ENCODE measurements at places on chromosomes 2 and 18.

DNA sequence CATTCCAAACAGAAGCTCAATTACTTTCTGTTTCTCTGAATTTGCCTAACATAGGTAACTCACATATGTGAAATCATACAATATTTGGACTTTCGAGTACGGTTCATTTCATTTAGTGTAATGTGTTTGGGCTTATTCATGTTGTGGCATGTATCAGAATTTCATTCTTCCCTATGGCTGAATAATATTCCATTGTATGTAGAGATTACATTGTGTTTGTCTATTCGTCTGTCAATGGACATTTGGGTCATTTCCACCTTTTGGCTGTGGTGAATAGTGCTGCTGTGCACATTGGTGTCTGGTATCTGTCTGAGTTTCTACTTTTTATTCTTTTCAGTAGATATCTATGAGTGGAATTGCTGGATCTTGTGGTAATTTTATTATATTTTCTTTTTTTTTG is 43.9 kb downstream of the LBH start:
- H3K4me1 ChIP-seq, result peaks cover 38% of the 10 kb centered on the region
- H3K27ac ChIP-seq, result no peak overlapping the region
- DNase-seq, result no peak
- H3K27me3 ChIP-seq, result no peaks in the 10 kb centered on the region
- no peak overlapping the region for H3K4me3 ChIP-seq

DNA sequence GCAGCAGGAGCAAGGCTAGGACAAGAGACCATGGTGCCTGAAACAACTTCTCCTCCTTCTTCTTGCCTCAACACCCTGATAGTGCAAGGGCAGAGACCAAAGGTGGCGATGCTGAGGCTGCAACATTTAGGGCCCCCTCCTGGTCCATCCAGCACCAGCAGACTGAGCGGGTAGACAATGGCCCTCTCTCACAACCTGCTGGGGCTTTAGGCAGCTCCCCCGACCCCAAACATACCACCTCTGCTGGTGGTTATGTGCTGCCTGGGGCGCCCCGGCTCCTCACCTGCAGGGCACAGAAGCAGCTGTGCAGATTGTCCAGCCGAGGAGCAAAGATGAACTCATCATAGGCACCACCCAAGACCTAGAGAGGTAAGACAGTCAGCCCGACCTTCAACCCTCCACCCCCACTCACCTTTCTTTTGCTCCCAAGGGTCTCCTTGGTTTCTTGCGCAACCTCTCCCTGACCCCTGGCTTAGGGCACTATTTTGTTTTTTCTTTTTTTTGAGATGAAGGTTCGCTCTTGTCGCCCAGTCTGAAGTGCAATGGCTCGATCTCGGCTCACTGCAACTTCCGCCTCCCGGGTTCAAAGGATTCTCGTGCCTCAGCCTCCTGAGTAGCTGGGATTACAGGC is 3.5 kb downstream of the DNPEP start:
- no peak for DNase-seq
- peaks cover 38% of the 10 kb centered on the region for H3K4me1 ChIP-seq
- peaks cover 10% of the 10 kb centered on the region for H3K36me3 ChIP-seq
- H3K27me3 ChIP-seq, result no peaks in the 10 kb centered on the region
- no peak overlapping the region for H3K4me3 ChIP-seq
- H3K27ac ChIP-seq, result no peak overlapping the region

GRCh38 chr2:145064511-145064910 is 544.6 kb upstream of the ZEB2 start:
- DNase-seq, result no peak
- H3K27ac ChIP-seq, result no peak overlapping the region
- H3K27me3 ChIP-seq, result no peaks in the 10 kb centered on the region
- no peaks in the 10 kb centered on the region for H3K36me3 ChIP-seq
- H3K4me1 ChIP-seq, result no peaks in the 10 kb centered on the region

GRCh38 chr18:54382076-54382475 is 24.4 kb downstream of the C18orf54 start:
- DNase-seq, result no peak
- H3K4me1 ChIP-seq, result no peaks in the 10 kb centered on the region
- no peak overlapping the region for H3K4me3 ChIP-seq
- no peak overlapping the region for H3K27ac ChIP-seq

DNA sequence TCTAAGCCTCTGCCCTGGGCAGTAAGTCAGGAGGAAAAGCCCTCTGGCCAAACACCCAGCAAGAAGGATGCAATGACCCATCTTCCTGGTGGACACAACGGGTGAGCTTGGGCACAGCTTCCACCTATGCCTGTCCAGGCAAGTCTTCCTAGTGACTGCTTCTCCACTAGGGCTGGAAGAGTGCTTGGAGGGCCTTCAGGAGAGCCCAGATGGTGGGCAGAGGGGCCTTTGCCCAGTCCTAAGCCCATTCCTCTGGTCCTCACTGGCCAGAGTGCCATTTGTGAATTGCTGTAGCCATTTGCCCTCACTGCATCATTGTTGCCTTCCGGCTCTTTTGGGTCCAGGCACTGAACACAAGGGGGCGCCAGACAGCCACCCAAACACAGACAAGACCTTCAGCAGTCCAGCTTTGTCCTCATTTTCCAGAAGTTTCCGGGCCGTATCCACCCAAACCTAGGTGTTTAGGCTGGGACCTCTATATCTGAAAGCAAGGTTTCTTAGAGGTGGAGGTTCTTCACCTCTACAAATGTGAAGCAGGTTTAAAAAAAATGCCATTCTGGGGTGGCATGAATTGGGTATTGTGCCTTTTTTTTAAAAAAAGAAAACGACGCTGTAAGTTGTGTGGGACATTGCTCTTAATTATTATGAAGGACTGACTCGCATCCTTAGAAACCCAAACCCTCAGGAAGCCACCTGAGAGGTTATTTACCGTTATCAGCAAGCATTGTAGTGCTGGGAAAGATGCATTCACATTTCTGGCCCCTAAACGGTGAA is 29.5 kb downstream of the PAX8 start:
- H3K36me3 ChIP-seq, result no peaks in the 10 kb centered on the region
- DNase-seq, result peak; percentile 74
- H3K27ac ChIP-seq, result peak overlapping the region; percentile 89
- H3K4me1 ChIP-seq, result peaks cover 50% of the 10 kb centered on the region
- no peak overlapping the region for H3K4me3 ChIP-seq
- H3K27me3 ChIP-seq, result no peaks in the 10 kb centered on the region

- H3K27me3 ChIP-seq, result peaks cover 19% of the 10 kb centered on the region
- no peak for DNase-seq
- H3K4me3 ChIP-seq, result no peak overlapping the region
Measured at GRCh38 chr18:48197819-48198218, 211.4 kb downstream of the ZBTB7C start.

DNA sequence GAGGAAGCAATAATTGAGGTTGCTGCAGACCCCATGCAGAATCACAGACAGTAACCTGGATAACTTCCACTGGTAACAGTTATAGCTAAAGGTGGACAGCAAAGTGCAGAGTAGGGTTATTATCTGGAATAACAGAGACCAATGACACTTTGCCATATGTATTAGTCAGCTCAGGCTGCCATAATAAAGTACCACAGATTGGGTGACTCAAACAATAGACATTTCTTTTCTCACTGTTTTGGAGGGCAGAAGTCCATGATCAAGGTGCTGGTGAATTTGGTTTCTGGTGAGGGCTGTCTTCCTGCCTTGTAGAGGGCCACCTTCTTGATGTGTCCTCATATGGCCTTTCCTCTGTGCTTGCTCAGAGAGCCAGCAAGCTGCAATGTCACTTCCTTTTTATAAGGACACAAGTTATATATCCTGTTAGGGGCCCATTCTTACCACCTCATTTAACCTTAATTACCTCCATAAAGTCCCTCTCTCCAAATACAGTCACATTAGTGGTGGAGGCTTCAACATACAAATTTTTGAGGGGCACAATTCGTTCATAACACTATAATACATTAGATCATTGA is 191.0 kb upstream of the LRP1B start:
- no peaks in the 10 kb centered on the region for H3K4me1 ChIP-seq
- no peak for DNase-seq
- H3K27ac ChIP-seq, result no peak overlapping the region
- no peaks in the 10 kb centered on the region for H3K36me3 ChIP-seq

GRCh38 chr2:103364177-103364576 is 602.3 kb downstream of the TMEM182 start:
- H3K4me1 ChIP-seq, result no peaks in the 10 kb centered on the region
- no peak for DNase-seq
- no peak overlapping the region for H3K27ac ChIP-seq

GRCh38 chr18:21040466-21040865 is 71.1 kb downstream of the ROCK1 start:
- H3K27ac ChIP-seq, result no peak overlapping the region
- peaks cover 6% of the 10 kb centered on the region for H3K4me1 ChIP-seq
- no peak for DNase-seq
- H3K27me3 ChIP-seq, result no peaks in the 10 kb centered on the region
- H3K4me3 ChIP-seq, result no peak overlapping the region
- peaks cover 9% of the 10 kb centered on the region for H3K36me3 ChIP-seq

DNA sequence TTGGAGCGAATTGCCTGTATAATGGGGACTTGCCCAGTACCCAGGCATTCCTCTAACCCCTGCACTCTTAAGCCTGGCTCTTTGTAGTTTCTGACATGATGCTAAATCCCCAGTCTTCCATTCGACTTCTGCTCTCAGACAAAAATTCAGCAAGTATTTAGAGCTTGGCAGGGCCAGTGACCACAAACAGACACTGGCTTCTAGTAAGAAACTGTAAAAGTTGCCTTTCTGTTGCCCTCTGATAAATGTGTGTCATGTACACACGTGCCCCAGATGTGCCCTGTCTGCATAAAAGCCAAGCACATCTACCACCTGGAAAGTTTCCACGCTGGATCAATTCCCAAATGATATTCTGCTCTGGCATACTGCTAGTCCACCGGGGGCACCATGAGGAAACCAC is 18.0 kb downstream of the PAX3 start:
- H3K4me3 ChIP-seq, result no peak overlapping the region
- H3K4me1 ChIP-seq, result no peaks in the 10 kb centered on the region
- H3K36me3 ChIP-seq, result no peaks in the 10 kb centered on the region

GRCh38 chr2:240662681-240663080 is 20.0 kb downstream of the AQP12B start:
- no peak overlapping the region for H3K4me3 ChIP-seq
- peaks cover 22% of the 10 kb centered on the region for H3K36me3 ChIP-seq
- H3K27me3 ChIP-seq, result no peaks in the 10 kb centered on the region
- no peaks in the 10 kb centered on the region for H3K4me1 ChIP-seq

- no peak overlapping the region for H3K27ac ChIP-seq
- no peak overlapping the region for H3K4me3 ChIP-seq
- H3K4me1 ChIP-seq, result peaks cover 4% of the 10 kb centered on the region
- DNase-seq, result no peak
Measured at GRCh38 chr2:216701544-216701943, 6.2 kb upstream of the IGFBP5 start.

- H3K27ac ChIP-seq, result no peak overlapping the region
- H3K27me3 ChIP-seq, result no peaks in the 10 kb centered on the region
- no peak for DNase-seq
- H3K4me1 ChIP-seq, result no peaks in the 10 kb centered on the region
- H3K4me3 ChIP-seq, result no peak overlapping the region
Measured at GRCh38 chr2:78260861-78261260, 738.7 kb upstream of the LRRTM4 start.

- H3K27ac ChIP-seq, result no peak overlapping the region
- no peaks in the 10 kb centered on the region for H3K36me3 ChIP-seq
- no peak for DNase-seq
- H3K4me3 ChIP-seq, result no peak overlapping the region
- H3K27me3 ChIP-seq, result no peaks in the 10 kb centered on the region
Measured at GRCh38 chr2:16958266-16958665, 292.6 kb upstream of the CYRIA start.

GRCh38 chr2:118061135-118061955 is 26.9 kb upstream of the INSIG2 start:
- H3K4me1 ChIP-seq, result peaks cover 2% of the 10 kb centered on the region
- H3K36me3 ChIP-seq, result no peaks in the 10 kb centered on the region
- DNase-seq, result no peak
- peaks cover 16% of the 10 kb centered on the region for H3K27me3 ChIP-seq
- H3K27ac ChIP-seq, result no peak overlapping the region
- H3K4me3 ChIP-seq, result no peak overlapping the region

DNA sequence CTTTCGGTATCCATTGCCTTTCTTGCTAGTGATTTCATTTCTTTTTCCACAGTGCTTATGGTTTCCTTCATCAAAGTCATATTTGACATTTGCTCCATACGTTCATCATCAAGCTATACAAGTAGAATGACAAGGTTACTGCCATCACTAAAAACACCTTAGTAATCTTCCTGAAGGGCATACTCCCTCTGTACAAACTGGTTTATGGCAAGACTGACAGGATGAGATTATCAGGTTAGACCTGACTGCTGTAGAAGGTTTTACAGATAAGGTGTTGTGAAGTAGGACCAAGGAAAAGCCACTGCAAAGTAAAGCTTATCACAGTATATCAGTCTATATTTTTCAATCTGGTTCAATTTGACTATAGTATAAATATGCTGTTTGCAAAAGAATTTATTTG is 37.5 kb upstream of the C2orf15 start:
- no peak overlapping the region for H3K4me3 ChIP-seq
- peaks cover 4% of the 10 kb centered on the region for H3K36me3 ChIP-seq
- DNase-seq, result no peak

GRCh38 chr2:140718999-140719398 is 1411.8 kb downstream of the LRP1B start:
- no peaks in the 10 kb centered on the region for H3K4me1 ChIP-seq
- H3K27me3 ChIP-seq, result no peaks in the 10 kb centered on the region
- no peak overlapping the region for H3K4me3 ChIP-seq
- peaks cover 6% of the 10 kb centered on the region for H3K36me3 ChIP-seq
- no peak for DNase-seq

DNA sequence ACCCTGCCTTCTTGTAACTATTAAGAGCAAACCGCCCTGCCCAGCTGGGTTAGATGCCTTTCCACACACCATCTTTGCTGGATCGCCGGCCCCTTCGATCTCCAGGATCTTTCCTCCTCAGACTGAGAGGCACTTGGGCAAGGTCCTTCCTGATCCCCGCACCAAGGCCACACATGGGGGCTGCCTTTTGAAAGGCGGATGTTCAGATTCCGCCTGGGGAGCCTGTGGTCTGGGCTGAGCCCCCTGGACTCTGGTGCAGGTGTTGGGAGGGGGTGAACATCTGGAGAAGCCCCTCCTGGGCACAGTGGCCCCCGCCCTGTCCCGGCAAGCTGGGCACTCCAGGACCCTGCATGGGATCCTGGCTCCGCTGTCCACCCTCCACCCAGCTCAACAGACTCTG is 135.4 kb upstream of the HDAC4 start:
- H3K4me3 ChIP-seq, result no peak overlapping the region
- no peaks in the 10 kb centered on the region for H3K27me3 ChIP-seq
- no peak overlapping the region for H3K27ac ChIP-seq
- no peak for DNase-seq
- no peaks in the 10 kb centered on the region for H3K36me3 ChIP-seq

DNA sequence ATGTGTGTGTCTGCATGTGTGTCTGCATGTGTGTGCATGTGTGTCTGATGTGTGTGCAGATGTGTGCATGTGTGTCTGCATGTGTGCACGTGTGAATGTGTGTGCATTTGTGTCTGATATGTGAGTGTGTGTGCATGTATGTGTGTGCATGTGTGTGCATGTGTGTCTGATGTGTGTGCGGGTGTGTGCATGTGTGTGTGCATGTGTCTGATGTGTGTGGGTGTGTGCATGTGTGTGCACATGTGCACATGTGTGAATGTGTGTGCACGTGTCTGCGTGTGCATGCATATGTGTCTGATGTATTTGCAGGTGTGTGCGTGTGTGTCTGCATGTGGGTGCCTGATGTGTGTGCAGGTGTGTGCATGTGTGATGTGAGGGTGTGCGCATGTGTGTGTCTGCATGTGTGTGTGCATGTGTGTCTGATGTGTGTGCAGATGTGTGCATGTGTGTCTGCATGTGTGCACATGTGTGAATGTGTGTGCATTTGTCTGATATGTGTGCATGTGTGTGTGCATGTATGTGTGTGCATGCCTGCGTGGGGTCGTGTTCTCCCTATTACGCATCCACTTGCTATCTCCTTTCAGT is 470.1 kb upstream of the HS6ST1 start:
- H3K27me3 ChIP-seq, result peaks cover 3% of the 10 kb centered on the region
